ENCODE measurements at places on chromosomes 7 and 10.

DNA sequence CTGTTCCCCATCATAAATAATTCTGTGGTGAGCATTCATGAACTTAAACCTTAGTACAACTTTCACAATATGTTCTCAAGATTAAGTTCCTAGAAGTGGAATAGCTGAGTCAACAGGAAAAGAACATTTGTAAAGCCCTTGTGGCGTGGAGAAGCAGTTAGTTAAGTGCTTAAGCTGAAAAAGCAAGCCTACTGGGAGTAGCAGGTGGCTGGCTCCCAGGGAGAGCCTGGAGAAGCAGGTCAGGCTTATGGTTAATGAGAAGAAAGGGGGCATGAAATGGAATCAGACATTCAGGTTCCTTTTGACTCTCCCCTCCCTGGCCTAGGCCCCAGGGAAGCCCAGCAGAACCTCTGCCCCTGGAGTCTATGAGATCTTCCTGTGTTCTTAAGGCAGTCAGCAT is 35.3 kb downstream of the VSTM4 start:
- DNase-seq = no peak

GRCh38 chr10:80152820-80153219 is 20.3 kb downstream of the PLAC9 start:
- no peak for DNase-seq

- peak; percentile 13 for DNase-seq
Observed at GRCh38 chr7:106774768-106775551, 90.1 kb upstream of the PIK3CG start.

GRCh38 chr10:95303535-95303934 is 12.7 kb upstream of the PDLIM1 start:
- DNase-seq = no peak

DNA sequence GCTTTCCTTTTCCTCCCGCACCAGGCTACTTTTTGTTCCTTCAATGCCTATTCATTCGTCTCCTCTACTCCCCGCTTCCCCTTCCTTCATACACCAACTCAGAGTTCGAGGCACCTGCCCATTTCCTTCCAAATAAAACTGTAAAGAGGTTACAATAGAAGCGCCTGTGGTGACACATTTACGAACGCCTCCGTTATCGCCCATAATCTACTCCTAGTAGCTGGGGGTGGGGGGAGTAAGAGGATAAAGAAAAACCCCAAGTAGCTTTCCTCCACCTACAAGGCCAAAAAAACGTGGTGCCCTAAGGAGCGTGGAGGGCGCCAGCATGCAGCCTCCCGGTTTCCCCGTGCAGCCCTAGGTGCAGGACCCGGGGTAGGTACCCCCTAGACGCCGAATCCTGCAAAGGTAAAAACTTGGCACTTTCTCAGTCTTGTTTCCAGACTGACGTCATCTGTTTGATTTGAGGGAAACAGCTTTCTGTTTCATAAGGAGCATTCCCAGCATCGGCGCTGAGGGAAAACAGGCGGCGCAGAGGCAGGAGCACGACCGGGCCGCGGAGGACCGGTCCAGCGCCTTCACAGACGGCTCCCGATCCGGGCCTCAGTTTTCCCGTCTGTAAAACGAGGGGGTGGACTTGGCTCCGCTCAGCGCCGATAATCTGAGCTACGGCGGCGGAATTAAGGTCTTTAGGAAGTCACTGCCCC is 922 bp downstream of the PPA1 start:
- DNase-seq = peak; percentile 65

- no peak for DNase-seq
Observed at GRCh38 chr10:6603142-6604125, 23.4 kb upstream of the PRKCQ start.

GRCh38 chr7:149872419-149873073 is 1.2 kb upstream of the ATP6V0E2 start:
- DNase-seq = no peak

- DNase-seq = no peak
Observed at GRCh38 chr7:47031786-47032535, 550.0 kb downstream of the TNS3 start.

- DNase-seq = peak; percentile 23
Observed at GRCh38 chr7:26279405-26279804, 12.3 kb upstream of the SNX10 start.

- DNase-seq = no peak
Observed at GRCh38 chr10:15113766-15114165, 16.6 kb downstream of the RPP38 start.

DNA sequence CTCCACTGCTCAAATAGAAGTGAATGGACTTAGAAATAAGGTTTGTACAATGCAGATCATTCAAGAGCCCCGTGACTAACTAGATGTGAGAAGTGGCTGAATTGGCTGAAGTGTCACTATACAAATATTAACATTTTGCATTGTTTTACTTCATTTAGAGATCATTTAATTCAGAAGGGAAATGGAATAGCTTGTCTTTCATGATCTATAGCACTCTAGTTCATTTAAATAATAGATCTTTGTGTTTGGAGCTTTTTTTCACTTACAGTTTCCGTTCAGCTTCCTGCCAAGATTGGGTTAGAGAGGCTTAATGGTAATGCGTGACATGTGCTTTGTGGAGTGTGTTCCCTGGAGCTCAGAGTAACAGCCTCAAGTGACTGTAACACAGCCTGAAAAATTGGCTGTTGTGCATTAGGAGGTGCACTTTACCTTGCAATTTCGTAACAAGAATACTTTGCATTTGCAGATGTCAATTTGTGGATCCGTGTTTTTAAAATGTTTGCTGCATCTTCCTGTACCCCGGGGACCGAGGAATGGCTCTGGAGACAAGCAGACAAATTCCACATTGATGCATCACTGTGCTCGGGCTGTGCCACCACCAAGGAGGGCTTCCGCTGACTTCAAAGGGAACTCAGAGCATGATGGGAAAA is 170.3 kb downstream of the NRP1 start:
- no peak for DNase-seq

DNA sequence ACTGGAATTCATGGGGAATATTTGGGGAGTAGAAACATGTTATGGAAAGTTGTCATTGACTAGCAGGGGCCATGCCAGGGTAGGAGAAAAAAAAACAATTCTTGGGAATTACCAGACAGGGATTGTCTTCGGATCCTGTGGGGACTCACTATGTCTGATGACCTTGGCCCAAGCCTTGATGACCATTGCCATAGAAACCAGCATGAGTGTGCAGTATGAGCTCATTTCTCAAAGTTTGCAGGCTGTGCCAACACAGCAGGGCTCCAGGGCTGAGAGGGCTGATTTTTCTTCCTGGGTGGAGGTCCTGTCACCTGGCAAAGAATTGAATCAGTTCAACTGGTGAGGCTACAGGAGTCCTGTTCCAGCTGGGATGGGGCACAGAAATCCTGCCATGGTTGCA is 198.3 kb downstream of the ADRA2A start:
- DNase-seq = no peak

DNA sequence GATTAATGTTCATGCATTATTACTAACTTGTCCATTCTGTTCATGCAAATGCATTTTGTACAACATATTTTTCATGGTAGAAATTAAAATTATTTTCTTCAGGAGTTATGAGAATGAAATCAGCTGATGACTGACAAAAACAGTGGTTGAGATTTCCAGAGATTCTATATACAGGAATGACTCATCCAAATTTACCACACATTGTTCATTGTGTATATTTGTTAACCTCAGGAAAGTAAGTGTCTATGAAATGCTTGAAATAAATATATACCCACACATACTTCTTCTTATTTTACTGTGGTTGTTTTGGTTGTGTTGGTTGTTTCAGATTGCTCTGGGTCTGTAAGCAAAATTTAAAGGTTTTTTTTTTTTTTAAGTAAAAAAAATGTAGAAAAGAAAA is 108.1 kb upstream of the SP8 start:
- no peak for DNase-seq

GRCh38 chr7:668139-668931 is 58.2 kb upstream of the DNAAF5 start:
- DNase-seq = no peak

GRCh38 chr7:28028471-28028870 is 152.1 kb downstream of the JAZF1 start:
- no peak for DNase-seq

DNA sequence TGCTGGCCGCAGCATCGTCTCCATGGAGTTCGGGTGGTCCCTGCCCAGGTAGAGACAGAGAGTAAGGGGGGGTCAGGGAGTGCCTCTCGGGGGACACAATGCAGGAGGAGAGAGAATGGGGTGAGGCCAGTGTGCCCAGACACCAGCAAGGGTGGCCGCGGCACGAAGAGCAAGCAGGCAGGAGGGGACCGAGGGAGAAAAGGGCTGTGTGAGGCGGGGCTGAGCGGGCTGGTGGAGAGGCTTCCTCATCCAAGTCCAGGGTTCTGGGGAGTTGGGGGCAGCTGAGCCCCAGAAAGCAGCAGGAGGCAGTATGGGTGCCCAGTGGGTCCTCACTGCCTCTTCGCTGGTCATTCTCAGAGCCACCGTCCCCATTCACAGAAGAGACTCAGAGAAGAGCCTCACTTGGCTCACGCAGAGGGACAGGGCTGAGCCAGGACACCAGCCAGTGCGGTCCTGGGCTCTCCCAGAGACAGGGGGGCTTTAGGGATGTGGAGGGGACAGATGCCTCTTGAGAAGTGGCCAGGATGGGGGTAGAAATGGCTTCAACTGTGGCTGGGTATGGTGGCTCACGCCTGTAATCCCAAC is 78.9 kb downstream of the MICALL2 start:
- DNase-seq = no peak

DNA sequence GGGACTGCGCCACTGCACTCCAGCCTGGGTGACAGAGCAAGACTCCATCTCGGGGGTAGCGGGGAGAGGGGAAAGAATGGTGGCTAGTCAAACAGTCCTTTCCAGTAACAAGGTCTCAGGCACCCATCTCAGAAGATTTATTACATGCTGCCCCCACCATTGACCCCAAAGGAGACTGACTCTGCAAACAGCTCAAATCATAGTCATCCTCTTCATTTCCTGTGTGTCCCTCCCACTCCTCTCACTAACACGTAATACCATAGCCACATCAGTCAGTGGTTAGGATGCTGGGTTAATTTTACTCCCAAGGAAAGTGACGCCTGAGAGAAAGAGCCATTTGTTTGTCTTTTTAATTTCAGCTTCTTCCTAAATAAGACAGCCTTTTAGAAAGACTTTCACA is 56.6 kb upstream of the BET1 start:
- DNase-seq = no peak

GRCh38 chr7:74365322-74366022 is 76.3 kb downstream of the CLIP2 start:
- no peak for DNase-seq

DNA sequence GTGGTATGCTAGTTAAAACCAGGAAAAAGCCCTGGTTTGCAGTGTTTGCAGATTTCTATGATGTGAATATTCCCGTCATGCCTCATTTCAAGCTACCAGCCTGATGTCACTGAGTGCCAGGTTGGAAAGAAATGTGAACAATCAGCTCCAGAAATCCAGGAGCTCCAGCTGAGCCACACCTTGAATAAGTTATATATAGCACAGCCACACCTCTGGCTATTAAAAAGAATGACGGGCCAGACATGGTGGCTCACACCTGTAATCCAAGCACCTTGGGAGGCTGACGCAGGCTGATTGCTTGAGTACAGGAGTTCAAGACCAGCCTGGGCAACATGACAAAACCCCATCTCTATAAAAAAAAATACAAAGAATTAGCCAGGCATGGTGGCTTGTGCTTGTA is 18.7 kb upstream of the SLF2 start:
- DNase-seq = no peak

DNA sequence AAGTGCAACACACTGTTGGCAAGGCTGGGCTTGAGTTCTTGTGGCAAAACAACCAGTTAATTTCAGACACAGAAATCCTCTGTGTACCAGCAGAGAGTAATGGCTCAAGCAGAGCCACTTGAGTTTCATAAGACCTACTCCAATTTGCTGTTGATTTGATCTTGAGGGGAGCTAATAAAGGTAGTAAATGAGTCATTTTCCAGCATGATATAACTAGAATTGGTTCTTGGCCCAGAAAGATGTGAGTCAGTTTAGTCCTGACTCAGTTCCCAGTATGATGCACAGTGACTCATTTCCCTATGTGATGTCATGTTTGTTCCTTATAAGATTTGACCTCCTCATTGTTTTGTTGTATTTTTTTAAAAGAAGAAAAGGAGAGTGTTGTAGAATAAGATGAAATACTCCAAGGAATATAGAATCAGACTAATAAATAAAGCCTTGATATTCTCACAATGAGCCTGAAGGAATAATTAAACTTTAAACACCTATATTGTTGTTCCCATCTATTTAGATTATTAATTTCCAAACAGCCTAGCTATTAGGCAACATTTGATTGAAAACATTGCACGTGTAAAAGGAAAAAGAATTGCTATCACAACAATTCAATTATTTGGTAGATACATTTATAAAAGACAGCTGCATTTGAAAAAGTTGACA is 186.2 kb downstream of the REEP3 start:
- DNase-seq = peak; percentile 33

DNA sequence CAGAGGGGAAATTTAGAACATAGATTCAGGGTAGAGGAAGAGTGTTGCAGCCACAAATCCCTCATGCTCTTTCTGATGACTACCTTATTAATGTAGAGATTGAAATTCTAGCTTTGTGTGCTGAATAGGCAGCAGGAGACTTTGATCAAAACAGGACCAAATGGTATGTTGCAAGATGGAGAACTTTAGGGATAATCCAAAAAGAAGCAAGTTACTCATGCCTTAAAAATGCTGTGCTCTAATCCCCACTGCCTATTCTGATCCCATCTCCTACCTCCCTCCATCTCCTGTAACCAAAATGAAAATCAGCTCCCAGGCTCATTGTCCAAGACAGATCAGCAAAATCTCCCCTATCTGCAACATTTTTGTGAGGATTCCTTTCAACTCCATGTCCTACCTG is 31.3 kb downstream of the CH25H start:
- DNase-seq = no peak

- no peak for DNase-seq
Observed at GRCh38 chr7:78222001-78222751, 423.6 kb downstream of the PHTF2 start.

DNA sequence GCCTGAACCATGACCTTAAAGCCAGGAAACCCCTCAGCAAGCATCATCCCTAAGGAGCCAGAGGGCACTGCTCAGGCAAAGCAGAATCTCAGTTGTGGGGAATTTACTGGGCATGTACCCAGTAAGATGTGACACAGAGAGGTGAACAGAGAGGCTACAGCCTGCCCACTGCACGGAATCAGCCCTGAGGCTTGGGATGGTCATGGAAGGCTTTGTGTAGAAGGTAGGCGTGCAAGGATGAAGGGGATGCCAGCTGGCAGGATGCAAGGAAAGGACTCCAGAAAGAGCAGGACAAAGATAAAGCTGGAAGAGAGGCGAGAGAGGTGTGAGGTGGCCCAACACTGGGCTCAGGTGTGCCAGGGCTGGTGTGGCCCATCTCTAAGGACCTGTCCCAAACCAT is 2.4 kb upstream of the AIFM2 start:
- DNase-seq = no peak

GRCh38 chr10:127813290-127813689 is 76.3 kb downstream of the FOXI2 start:
- no peak for DNase-seq

Data from CD4-positive, alpha-beta T cell treated with Interleukin-4 for 1 hour (primary cell).